ENCODE measurements at places on chromosomes 5 and 9. TPM values are rescaled to one million over a fixed set of nuclear protein-coding genes. Genes with fewer than 3 reads are reported as not detected.

Gene TMEM171
- total RNA-seq, result 1.0 TPM

Gene GMCL2
- not detected for total RNA-seq

Gene ASTN2
- 1.8 TPM for total RNA-seq

Gene NFIB
- 3.2 TPM for total RNA-seq

Gene PLPPR1
- 26.3 TPM for total RNA-seq

Gene IFNA5
- total RNA-seq, result not detected

Gene OLFM1
- 3.7 TPM for total RNA-seq

Gene C7
- total RNA-seq, result 268 TPM

Gene ORM2
- total RNA-seq, result 276 TPM

Gene KCNIP1
- 0.08 TPM for total RNA-seq

Gene NEURL1B
- total RNA-seq, result 4.8 TPM

Gene MYMK
- not detected for total RNA-seq

- no peak for DNase-seq
Measured at GRCh38 chr9:87505869-87506678, 8.4 kb downstream of the DAPK1 start.

GRCh38 chr9:2210201-2210600 is 195.1 kb downstream of the SMARCA2 start:
- no peak for DNase-seq

DNA sequence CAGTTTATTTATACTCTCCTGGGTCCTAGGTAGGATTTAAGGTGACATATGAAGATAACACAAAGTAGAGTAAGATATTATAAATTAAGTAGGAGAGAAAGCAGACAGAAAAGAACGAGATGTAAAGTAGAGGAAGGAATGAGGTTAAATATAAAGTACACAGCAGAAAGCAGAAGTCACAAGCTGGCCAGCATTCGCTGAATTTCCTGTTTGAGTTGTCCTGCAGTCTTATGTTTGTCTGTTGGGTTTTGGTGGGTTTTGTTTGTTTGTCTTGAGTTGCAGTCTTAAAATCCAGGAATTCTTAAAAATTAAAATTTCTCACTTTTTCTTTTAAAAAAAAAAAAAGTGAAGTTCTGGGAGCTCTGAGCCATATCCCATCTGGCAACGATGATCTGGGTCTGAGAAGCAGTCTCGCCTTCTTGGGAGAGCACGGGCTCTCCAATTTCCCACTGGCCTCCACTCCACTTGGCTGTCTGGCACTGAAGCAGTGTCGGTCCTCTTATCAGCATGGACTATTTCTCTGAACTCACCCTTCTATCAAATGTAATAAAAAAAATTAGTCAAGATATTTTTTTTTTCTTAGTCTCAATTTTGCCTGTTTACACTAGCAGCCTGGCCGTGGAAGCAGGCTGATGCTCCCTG is 2.0 kb downstream of the S100Z start:
- no peak for DNase-seq

DNA sequence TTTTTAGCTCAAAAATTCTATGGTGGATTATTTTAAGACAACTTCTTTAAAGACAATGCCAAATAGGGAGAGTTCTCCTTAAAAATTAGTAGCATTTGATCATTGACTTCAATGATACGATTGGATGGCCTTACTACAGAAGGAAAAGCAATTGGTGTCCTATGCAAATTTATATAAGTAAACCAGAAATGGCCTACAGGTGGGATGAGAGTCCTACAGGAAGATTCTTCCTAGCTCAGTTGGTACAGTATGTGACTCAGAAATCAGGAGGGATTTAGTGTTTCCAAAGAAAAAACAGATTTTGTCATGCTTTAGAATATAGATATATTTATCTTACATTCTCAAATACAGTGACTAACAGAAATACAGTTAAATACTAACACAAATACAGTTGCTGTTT is 6.5 kb downstream of the ANKRA2 start:
- no peak for DNase-seq

DNA sequence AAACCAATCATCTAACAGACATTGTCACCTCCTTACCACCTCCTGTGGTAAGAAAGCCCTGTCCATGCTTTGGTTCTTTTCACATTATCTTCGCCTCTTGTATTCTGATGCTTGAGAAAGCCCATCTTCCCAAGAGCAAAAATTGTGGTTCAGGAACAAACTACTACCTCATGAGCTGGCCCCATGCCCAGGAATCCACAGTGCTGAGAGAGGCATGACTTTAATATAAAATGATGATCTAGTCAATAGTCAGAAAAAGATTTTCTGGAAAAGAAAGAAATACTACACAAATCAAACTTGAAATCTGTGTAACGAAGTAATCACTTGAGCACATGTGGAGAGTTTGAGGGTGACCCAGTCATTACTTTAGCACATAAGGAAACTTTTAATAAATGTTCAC is 94.7 kb downstream of the FGF10 start:
- DNase-seq, result no peak

- peak; percentile 40 for DNase-seq
Measured at GRCh38 chr5:132011622-132012343, at the start of gene ACSL6. Gene ACSL6 (minus strand): TSS chr5:132011658. CDS start chr5:132011553, 105 bp downstream.

DNA sequence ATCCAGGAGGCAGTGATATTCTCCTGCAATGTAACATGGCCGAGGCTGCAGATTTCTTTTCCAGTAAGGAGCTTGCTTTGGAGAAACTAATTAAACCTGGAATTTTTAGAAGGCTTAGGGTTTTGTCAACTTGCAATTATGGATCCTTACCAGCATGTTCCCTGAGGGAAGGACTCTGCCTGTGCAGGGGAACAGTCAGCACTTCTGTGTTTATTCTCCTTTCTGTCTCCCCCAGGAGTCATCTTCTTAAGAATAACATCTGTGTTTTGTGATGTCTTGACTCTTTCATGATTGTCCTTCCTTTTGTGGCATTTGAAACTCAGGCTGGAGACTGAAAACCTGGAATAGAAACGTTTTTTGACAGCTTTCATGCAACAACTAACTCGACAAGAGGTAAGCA is 80.5 kb upstream of the TNFSF8 start:
- DNase-seq, result no peak

DNA sequence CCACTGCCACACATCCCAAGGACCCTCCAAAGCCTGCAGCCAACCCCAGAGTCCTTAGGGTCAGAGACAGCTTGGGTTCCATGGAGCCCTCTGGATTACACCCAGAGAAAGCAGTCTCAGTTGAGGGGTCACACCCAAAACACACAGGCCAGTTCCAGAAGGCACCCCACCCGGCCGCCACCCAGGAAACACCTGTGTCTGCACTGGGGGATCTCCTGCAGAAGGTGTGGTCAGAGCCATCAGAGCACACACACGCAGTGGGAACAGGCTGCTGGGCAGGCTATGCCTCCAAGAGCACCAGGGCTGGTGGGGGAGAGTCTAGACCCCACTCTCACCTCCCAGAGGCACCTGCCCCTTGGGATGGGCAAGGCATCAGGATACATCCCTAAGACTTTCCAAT is 27.3 kb downstream of the NIPAL4 start:
- no peak for DNase-seq

- peak; percentile 35 for DNase-seq
Measured at GRCh38 chr9:114805670-114806525, at the start of gene TNFSF15. Gene TNFSF15 (minus strand): TSS chr9:114806039. CDS start chr9:114806012, 27 bp downstream.

- DNase-seq, result no peak
Measured at GRCh38 chr9:36865731-36866635, 168.1 kb downstream of the PAX5 start.

DNA sequence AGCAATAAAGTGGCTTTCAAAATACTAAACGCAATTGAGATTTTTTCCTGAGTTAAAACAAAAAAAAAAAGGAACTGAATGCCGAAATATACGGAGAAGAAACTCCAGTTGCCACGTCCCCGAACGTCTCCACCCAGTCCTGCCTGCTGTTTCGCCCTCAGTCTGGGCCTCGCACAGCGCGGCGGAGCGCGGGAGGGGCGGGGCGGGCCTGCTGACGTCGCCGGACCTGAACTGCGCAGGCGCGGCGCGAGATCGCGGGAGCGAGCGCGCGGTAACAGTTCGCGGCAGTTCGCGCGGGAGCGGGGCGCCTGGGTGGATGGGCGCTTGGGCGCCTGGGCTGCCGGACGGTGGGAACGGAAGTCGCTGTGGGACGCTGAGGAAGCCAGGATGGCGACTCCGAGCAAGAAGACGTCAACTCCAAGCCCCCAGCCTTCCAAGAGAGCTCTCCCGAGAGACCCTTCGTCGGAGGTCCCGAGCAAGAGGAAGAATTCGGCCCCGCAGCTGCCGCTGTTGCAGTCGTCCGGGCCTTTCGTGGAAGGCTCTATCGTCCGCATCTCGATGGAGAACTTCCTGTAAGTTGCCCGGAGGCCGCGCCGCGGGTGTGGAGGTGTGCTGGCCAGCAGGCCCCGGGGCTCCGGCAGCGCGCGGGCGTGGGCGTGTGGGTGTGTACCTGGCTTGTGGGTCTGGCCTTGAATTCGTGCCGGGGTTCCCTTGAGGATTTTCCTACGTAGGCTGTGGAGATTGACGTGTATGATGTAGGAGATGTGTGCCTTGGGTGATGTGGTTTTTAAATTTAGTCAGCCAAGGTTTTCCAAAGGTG is at the start of gene SMC5:
TSS of gene SMC5 (plus strand) at position 287 of the 820 bp plus-strand sequence. CDS start at position 388, 101 bp downstream.
- peak; percentile 91 for DNase-seq

DNA sequence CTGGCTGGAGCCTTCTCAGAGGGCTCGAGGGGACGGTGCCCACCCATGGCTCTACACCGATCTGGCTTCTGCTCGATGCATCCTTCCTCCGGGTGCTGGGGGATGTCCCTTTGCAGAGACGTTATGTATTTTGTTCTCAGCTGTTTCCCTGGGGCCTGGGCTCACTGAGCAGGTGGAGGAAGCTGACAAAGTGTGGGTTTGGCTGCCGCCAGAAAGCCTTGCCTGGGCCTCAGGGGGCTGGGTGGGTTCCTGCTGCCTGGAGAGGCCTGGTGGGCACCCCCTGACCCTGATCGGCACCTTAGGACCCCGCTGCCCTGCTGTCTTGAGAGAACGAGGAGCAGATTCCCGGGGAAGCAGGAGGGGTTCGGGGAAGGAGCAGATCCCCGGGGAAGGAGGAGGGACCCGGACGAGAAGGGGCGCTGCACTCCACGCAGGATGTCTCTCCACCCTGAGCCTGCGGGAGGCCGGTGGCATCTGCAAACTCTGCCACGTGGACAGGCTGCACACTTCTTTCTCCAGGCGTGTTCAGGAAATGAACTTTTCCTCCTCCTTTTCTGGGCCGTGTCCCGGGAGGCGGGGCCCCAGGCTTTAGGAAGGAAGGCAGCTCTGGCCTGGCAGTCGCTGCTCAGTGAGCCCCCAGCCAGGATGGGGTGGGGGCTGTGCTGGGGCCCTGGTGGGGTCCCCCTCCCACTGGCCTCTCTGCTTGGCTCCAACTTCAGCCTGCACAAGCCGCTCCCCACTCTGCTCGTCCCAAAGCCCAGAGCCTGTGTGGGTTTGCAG is 148.9 kb downstream of the RXRA start:
- no peak for DNase-seq

GRCh38 chr5:14678773-14679334 is 14.3 kb downstream of the OTULIN start:
- no peak for DNase-seq

GRCh38 chr5:36378551-36378950 is 76.8 kb upstream of the RANBP3L start:
- no peak for DNase-seq

GRCh38 chr5:143148771-143149170 is 254.7 kb downstream of the NR3C1 start:
- DNase-seq, result no peak

DNA sequence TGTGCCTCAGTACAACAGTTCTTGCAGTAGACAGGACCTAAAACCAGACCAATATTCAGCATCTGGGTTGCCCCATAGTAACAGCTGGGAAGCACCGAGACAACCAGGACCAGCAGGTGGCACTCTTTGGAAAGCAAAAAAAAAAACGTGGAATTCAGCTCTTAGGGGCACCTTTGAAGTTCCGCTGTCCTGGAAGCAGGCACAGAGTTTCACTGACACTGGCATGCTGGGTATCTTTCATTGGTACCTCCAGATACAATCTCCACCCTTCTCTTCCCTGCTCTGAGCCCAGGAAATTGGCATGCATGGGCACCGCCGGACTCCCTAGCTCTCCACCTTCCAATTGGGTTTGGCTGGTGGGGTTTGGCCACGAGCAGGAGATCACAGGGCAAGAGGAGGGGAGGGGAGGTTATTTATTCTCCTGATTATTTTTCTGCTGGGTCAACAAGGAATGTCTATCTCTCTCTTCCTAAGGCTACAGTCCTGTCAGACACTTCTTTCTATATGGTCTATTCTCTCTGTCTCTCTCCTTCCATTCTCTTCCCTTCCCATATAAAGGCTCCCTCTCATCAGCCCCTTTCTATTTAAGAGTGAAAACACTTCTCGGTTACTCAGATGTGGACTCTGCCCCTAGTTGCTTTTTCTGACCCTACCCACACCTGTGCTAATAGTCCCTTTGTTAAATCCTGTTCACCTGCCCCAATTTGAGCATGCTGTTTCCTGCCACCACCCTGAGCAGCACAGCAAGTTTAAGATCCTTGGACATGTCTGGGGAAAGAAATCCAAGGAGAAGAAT is 1.9 kb upstream of the IDNK start:
- peak; percentile 72 for DNase-seq

DNA sequence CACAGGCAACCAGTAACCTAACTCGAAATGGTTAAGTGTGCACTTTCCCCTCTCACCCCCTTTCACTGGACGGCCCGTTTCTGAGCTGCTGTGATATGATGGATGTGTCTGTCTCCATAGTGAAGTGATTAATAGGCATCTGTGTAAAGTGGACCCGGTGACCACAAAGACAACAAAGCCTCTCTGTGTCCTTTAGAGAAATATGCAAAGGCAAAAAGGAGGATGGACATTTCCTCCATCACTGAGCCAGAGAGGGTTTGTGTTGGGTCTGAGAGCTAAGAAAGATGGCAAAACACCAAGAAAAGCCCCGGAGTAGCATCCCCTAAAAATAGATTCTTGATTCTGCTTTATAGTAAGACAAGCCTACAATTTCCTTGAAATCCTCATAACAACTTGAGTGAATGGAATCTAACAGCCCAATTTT is 120.6 kb downstream of the SEMA6A start:
- DNase-seq, result no peak

DNA sequence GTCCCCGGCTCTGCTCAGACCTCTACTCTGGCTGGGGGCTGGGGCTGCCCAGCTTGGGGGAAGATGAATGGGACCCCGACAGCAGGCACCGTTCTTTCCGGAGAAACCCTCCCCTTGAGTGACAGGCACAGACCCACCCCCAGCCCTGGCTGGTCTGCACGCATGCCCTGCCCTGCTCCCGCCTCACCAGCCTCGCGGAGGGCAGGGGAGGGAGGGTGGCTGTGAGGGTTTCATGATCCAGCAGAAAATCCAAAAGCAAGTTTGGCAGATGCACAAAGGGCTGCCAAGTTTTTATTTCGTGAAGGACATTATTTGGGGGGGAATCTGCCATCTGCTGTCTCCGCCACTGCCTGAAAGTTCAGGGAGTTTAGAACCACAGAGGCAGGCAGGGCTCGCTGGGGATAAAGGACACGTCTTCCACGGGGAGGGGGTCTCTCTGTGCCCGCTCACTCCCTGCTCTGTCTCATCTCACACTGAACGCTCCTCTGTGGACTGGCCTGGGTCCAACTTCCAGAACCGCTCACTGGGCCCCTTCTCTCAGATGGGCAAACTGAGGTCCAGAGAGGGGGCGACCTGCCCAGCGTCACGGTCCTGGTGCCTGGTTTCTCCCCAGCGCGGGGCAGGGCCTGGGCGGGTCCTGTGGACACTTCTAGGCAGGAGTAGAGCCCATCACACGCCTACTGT is 92.9 kb downstream of the RXRA start:
- no peak for DNase-seq

GRCh38 chr5:67985686-67986387 is 229.7 kb upstream of the PIK3R1 start:
- no peak for DNase-seq

- no peak for DNase-seq
Measured at GRCh38 chr9:100673249-100673648, 95.4 kb downstream of the CAVIN4 start.

GRCh38 chr5:123936548-123936947 is 424.6 kb downstream of the CSNK1G3 start:
- DNase-seq, result no peak
